Activated CD4-positive, CD25-positive, alpha-beta regulatory T cell treated with anti-CD3 and anti-CD28 coated beads, Interleukin-2, amount 50 U/mL, for 24 hours (primary cell): ENCODE measurements at places on chromosomes 16 and 17.
A peak's percentile ranks its signal among the peaks of the same experiment; 100 is the strongest.

GRCh38 chr16:29729116-29729521, 16.7 kb downstream of the C16orf54 start:
- ATAC-seq: no peak

DNA sequence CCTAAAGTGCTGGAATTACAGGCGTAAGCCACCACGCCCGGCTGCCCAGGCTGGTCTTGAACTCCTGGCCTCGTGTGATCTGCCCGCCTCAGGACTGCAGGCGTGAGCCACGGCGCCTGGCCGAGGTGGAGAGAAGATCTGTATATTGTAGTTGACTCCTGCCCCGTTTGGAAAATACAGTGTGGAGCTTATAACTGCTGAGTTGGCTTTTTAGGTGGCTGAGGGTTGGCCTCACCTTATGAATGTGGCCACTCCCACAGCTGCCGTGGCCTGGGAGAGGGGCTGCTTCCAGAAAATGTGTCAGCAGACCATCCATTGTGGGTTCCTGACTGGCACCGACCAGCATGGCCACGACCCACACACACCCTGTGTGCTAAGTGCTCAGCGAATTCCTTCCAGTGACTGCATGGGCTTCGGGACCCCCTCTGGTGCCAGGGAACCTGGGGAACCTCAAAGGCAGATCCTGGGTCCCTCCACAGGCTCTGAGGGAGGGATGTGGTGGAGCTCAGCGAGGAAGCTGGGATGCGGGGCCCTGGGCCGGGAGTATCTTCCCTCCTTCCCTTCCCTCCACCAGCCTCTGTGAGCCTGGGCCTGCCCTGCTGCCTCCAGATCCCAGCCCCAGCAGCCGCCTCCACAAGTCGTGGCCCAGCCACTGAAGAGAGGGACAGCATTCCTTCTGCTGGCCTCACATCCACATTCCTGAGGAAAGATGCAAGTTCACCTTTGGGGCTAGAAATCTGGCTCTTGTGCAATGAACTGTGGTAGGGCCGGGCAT, 10.9 kb upstream of the RAB11FIP3 start:
- no peak for ATAC-seq

DNA sequence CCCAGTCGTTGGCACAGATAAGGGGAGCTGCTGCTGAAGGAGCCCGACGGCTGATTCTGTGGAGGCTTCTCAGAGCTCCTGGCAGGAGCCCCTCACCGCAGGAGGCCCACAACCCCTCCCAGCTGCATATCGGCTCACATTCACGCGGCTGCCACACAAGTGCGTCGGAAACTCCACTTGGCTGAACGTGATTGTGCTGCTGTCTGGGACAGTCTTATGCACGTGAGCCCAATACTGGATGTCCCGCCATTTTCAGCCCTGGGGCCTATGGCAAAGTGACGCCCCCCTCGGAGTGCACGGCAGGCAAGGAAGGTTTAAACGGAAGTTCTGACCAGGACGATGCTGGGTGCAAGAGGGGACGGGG, 8.7 kb upstream of the PITPNA start:
- no peak for ATAC-seq

GRCh38 chr16:54199487-54200160, 87.0 kb downstream of the IRX3 start:
- ATAC-seq: no peak

- ATAC-seq: no peak
Observed at GRCh38 chr17:6567528-6568183, 11.3 kb upstream of the PITPNM3 start.

DNA sequence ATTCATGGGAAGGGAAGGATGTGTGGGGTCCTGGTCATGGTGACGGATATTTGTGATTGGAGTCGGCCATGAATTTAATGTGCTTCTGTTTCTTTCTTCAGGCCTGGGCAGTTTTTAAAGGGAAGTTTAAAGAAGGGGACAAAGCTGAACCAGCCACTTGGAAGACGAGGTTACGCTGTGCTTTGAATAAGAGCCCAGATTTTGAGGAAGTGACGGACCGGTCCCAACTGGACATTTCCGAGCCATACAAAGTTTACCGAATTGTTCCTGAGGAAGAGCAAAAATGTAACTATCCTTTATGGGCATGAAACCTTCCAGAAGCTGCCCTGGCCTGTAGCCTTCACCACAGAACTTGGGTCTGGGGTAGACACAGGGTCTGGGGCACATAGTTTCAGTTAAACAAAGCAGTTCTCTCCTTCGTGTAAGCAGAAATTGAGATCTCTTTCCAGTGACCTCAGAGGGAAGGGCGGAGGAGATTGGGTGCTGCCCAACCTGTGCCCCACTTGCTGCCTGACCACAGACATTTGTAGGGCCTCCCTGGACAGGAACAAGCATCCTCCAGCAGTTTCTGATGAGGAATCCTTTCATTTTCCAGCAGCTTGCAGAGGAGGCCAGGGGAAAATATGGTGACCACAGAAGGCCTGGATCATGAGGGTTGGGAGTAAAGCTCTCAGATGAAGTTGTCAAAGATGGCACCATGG, 10.1 kb downstream of the IRF8 start:
- no peak for ATAC-seq

DNA sequence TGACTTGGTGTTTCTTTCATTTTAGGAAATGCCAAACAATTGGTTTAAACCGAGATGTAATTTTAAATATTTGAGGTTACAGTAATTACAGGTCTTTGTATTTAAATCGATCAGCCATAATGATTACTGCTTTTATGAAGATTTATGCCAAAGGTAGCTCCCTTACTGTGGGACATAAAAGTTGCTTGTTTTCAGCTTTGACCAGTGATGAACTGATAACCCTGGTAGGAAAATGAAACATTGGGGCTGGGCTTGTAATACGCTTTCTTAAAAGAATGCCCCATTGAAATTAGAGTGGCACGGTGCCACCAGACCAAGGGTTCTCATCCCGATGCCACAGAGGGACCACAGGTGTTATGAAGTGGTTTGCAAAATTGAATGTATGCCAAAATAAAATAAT, 7.3 kb downstream of the TNRC6A start:
- ATAC-seq: no peak

DNA sequence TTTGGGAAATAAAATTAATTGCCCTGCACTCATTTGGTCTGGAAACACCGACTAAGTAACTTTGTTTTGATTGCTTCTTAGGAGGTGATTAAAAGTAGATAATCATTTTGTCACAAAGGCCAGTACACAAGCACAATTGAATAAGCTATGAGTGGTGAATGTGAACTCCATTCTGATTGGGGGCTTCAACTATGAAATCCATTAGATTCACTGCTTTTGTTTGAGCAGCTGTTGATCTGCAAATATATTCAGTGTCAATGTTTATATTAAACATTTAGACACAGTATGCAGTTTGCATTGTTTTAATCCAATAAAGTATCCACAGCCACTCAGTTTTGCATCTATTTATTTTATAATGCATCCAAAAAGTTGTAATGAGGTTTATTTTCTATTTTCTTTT, 817.5 kb downstream of the CDH11 start:
- ATAC-seq: no peak

- ATAC-seq: no peak
Observed at GRCh38 chr16:76303637-76304314, 26.6 kb downstream of the CNTNAP4 start.

- no peak for ATAC-seq
Observed at GRCh38 chr17:76742958-76743357, 5.0 kb downstream of the MFSD11 start.

GRCh38 chr17:80882926-80883685, 108.5 kb upstream of the CHMP6 start:
- ATAC-seq: no peak

DNA sequence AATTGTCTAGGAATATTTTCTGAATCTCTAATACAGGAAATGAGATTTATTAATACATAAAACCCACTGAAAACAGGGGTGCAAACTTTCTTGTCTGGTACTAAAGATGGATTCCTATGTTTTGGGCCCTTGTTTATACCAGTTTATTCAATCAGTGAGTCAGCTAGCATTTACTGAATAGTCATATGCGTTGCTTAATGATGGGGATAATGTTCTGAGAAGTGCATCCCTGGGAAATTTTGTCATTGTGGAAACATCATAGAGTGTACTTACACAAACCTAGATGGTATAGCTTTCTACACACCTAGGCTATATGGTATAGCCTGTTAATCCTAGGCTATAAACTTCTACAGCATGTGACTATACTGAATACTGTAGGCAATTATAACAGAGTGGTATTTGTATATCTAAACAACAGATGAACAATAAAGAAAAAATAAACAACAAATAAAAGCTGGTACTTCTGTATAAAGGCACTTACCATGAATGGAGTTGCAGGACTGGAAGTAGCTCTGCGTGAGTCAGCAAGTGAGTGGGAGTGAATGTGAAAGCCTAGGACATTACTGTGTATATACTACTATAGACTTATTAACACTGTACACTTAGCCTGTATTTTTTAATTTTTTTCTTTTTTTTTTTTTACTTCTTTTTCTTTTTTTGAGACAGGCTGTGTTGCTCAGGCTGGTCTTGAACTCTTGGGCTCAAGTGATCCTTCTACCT, 63.7 kb downstream of the SIAH1 start:
- ATAC-seq: peak; percentile 75

DNA sequence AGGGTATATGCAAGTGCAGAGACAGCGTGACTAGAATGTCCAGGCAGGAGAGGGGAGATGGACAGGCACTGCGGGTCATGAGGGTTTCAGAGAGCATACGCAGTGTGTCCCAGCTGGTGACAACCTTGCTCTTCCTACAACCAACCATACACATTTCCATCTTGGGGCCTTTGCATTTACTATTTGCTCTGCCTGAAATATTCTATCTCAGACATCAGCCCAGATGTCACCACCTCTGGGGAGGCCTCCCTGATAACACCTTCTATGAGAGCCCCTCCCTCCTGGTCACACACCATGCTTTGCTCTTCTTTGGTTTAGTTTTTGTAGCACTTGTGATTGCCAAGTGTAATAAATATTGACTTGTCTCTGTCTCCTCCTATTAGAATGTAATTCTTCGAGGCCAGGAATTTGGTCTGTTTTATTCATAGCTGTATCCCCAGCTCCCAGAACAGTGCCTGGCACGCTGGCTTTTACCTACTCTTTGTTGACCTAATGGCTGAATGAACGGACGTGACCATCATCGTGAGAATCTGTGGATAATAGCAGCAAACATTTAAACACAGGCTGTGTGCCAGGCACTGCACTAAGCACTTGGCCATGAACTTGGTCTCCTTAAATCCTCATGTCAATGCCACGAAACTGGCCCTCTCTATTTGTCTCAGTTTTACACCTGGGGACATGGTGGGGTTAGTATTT, 51.9 kb downstream of the PLCG2 start:
- no peak for ATAC-seq

DNA sequence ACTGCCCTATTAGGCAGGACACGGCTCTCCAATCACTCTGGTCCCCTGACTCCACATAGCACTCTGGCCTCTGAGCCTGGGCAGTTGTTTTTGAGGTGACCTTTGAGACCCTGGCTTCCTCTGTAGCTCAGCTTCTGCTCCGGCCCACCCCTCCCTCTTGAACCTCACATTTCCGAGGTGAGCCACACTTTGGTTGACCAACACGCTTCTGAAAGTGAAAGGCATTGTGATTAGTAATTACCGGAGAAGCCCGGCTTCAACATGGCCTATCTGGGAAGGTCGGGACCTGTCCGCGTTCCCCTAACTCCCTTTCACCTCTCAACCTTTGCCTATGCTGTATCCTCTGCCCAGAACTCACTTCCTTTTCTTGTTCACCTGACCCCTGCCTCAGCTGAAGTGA, 10.3 kb upstream of the ITGAX start:
- ATAC-seq: no peak

GRCh38 chr17:21375757-21376080, 438 bp upstream of the KCNJ12 start:
- ATAC-seq: no peak

- no peak for ATAC-seq
Observed at GRCh38 chr17:37551788-37552187, 57.4 kb downstream of the SYNRG start.

DNA sequence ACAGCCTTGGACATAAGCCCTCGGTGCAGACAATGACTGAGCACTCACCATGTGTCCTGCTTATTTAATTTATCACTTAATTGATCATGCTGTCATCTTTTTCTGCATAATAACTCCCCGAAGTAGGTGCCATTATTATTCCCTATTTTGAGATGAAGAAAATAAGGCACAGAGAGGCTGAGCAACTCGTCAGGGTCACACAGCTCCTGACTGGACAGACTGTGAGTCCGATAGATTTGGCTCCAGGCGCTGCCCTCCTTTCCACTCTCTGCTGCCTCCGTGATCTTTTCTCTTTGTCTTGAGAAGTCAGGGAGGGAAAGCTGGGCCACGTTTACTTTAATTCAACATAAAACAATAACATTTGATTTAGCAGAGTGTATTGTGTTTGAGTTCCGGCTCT, 19.0 kb upstream of the N4BP1 start:
- no peak for ATAC-seq

DNA sequence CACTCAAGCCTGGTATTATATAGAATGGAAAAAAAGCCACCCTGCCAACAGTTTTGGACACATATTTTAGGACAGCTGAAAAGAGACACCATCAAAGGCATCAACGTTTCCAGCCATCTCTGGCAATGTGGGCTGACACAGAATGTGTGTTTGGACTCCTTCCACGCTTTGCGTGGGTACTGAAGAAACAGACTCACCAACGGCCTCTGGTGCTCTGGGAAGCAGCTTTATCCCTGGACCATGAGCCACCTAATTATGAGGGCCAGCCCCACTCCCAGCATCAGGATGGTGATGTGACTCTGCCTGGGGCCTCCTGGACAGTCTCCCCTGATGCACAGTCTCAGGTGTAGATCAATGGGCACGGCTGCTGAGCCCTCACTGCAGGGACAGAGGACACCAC, 27.9 kb downstream of the CCDC57 start:
- no peak for ATAC-seq

DNA sequence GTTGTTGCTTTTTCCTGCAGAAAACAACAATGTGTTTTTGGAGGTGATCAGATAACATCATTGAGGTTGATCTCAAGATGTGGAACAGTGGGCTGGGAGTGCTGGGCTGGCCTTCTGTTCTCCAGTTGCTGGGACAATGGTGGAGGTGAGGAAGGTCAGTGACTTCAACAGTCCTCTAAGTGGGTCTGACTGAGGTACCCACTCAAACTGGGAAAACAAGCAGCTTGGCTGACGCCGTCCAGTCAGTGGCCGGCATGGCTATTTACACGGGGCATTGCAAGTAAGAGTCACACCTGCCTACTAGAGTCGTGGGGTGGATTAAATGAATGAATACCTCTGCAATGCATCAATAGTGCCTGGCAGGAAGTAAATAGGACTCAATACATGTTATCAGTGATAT, 386.7 kb upstream of the ZFHX3 start:
- ATAC-seq: no peak
